ENCODE measurements at places on chromosomes 7 and 10.

DNA sequence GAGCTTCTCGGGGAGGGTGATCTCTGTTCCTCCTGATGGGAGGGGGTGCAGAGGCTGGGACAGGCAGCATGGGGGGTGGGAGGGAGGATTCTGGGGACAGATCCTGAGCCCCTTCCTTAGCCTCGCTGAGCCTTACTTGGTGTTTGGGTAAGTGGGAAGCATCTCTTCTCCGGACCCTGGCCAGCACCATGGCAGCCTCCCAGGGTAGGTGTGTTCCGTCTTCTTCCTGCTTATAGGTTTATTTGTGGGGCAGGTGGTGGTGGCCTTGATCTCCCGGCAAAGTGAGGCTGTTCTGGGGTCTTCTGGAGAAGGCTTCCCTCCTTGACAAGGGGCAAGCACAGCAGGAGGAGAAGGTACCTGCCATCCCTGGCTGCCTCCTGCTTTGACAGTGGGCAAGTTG lies 226.9 kb downstream of the GLRX3 start:
- DNase-seq, result no peak

DNA sequence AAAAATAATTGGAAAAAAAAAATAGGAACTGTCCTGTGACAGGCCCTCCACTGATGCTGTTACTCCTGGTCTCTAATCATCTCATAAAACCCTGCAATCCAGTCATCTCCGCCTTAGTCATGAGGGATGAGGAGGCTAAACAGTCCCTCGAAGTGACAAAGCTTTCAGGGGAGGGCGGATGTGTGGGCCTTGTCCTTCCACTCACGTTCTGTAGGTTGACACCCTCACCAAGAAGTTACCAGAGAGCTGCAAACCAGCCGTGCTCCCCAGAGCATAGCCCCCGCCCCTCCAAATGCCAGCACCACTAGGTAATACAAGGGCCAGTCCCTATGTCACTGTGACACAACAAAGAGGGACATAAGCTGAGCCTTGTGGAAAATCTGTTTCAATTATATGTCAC lies 11.9 kb downstream of the COBL start:
- DNase-seq, result no peak

DNA sequence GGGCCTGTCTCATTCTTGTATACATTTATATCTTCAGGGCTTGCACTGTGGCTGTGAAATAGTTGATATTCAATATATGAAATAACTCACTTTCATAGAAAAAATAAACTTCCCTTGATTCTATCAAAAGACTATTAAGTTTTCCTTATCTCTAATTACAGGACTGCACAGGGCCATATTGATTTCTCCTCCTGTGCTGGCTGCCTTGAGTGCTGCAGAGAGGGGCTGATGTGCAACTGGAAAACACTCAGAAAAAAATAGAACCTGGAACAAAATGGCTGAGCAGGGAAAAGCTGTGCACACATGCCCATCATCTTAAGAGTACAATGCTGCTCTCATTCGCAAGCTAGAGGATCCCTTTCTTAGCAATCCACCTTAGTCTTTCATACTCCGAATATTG lies 5.9 kb upstream of the HDAC9 start:
- DNase-seq, result no peak

DNA sequence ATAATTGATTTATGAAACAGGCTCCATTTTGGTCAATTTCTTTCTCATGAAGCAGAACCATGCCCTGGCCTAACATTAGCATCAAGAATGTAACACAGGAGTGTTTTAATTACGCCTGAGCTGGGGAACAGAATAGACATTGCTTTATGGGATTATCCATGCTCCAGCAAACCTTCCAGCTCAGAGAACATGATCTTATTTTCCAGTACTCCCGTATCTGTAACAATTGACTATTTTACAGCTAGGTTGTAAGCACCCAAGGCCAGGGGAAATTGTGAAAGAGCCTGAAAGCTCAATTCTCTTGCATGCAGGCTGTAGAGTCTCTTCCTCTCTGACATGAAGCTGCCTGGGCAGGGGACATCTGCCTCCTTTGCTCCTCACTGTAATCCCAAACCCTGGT lies 30.8 kb upstream of the CRYGN start:
- DNase-seq, result no peak

GRCh38 chr7:22339725-22340390 lies 17.1 kb downstream of the RAPGEF5 start:
- DNase-seq, result no peak

DNA sequence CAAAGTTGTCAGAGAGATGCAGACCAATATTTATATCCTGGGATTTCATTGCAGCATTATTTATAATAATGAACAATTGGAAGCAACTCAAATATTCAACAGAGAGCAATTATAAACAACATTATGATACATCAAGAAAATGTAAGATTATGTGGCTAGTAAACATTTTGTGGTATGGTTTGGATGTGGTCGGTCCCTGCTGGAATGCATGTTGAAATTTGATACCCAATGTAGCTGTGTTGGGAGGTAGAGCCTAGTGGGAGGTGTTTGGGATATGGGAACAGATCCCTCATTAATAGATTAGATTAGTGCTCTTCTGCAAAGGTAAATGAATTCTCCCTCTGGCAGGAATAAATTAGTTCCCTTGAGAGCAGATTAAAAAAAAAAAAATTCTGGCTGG lies 350.9 kb downstream of the ANKRD30A start:
- no peak for DNase-seq

DNA sequence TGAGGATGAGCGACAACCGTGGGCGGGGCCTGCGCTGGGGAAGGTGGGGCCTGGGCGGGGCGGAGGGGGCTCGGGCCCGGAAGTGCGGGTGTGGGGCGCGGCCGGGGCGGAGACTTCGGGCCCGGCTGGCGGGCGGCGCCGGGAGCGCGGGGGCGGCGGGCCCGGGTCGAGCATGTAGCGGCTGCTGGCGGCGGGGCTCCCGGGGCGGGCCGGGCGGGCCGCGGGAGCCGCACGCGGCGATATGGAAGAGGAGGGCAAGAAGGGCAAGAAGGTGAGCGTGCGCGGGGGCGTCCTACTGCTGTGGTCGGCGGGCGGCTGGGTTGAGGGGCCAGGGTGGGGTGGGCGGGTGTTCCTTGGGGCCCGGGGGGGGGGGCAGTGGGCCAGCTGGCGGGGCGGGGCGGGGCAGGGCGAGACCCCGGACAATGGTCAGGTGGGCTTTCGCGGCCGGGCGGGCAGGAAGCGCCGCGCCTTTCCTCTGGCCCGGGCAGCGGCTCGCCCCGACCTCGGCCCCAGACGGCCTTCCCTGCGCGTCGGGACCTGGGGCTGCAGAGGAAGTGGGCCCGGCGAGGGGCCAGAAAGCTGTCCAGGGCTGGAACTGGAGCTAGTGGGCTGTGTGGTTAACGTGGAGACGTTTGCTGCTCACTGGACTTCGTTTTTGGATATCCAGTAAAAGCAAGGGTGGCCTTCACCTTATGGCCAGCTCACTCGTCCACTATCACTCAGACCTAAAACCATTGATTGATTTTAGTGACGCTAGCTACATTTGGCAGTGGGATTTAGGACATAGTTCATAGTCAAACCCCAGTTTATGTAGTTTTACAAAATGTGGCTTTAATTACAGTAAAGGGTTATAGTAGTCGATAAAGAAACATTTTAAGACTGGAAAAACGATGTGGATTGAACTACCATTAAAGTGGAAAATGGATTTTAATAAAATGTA lies at the start of gene CCM2:
CCM2 (plus strand) TSS at position 109 of the 940 bp plus-strand sequence; CDS start at position 242, 133 bp downstream.
- no peak for DNase-seq

GRCh38 chr10:16902606-16903005 lies 85.4 kb upstream of the RSU1 start:
- DNase-seq, result no peak

DNA sequence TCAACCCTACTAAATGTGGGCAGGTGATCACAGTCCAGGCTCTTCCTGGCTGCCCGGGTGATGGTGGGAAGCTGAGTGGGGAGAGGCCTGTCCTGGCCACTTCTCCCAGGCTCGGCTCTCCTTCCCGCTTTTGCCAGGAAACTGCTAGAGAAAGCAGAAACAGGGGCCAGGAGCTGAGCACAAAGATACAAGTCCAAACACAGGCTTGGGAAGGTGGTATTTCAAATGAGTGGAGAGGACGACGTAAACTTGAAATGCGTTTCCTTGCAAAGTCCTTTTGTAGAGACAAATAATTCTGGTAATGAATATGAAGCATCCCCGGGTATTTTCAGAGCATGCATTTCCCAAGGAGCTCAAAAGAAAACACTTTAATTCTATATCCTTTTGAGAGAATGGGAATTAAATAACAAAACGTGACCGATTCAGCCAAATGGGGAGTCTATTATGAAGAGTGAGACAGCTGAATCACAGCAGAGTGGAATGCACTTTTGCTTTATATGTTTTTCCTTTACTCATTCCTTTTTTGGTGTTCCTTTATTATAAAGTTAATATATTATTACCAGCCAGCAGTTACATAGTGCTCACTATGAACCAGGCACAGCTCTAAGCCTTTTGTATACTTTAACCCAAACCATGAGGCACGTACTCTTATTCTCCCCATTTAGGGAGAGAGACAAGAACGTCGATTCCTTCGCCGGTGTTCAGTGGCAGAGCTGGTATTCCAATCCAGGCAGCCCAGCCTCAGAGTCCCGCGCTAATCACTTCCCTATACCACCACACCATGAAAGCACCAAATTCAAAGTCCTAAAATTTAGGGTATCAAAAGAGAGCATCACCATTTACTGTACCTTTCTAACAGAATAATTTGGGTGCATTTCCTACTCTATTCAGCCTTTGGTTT lies 218.2 kb upstream of the KLF14 start:
- DNase-seq, result no peak

DNA sequence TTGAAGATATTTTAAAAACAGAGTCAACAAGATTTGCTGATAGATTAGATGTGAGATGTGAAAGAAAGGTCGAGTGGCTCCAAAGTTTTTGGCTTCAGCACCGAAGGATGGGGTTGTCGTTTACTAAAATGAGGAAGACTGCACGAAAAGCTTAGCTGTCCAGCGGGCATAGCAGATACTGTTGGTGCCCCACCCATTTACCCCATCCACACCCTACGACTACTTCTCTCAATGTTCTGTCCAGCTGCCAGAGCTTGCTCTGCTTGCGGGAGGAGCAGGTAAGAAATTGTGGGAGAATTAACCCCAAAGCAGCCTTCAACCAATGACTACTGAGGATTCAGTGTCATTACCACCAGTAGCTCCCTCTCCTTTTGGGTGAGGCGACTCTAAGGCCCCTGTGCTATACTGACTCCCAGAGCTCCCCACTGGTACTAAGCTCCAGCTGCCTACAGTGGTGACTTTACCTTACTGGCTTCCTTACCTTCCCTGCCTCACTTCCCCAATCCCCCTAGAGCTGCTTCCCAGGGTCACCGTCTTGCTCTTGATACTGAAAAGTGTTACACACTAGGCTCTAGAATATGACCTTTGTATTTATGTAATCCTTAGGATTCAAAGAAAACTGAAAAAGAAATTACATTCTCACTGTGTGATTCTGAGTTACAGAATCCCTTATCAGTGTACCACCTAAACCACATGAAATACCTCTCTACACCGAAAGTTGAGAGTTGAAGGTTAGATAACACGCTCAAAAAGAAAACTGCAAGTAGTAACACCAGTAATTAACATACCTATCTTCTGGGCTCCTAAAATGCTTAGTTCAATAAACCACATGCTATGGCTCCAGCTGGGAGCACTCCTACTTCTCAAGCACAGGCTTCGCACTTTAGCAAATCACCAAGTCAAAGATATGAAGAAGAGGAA lies 22.3 kb downstream of the CACUL1 start:
- DNase-seq, result no peak

DNA sequence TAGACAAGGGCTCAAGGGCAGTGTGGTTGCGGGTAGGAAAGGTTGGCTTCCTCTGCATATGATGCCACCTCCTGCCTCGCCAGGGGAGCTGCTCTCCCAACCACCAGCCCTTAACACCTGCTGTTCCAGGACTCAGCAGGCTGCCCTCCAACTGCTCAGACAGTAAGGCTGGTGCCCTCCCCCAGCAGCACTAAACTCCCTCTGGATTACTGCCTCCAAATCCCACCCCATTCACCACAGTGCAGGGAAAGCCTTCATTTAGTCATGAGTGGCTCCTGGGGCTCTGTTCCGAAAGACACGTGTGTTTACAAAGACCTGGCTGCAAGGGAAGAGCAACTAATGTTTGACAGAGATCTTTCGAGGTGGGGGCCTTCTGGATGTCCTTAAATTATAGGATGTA lies 437.2 kb upstream of the MKI67 start:
- no peak for DNase-seq

DNA sequence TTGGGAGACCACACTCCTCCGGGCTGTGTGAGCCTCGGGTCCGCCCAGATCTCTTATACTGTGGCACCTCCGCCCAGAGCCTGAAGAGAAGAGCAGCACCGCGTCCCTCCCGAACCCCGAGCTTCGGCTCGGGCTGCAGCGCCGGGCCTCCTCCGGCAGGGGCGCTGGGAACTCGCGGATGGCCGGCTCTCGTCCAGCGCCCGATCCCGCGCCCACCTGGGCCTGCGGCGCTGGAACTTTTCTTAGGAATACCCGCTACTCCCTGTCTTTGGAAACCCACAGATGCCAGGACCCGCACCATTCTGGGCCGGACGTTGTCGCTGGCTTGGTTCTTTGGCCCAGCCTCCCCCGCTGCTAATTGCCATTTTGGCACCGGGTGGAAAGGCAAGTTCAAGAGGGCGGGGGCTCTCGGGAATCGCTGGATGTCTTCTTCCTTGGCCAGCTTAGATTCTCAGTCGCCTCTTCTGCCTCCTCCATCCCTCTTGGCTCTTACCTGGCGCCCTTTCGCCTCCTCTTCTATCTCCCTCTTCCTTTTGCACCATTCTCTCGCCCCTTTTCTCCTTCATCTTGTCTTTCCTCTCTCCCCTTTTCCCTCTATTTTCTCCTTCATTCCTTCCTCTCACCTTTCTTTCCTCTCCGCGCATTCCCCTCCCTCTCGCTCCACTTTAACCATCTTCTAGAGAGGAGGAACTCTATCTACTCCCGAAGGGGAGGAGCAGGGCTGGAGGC lies 2.1 kb upstream of the SORCS3 start:
- DNase-seq, result no peak

DNA sequence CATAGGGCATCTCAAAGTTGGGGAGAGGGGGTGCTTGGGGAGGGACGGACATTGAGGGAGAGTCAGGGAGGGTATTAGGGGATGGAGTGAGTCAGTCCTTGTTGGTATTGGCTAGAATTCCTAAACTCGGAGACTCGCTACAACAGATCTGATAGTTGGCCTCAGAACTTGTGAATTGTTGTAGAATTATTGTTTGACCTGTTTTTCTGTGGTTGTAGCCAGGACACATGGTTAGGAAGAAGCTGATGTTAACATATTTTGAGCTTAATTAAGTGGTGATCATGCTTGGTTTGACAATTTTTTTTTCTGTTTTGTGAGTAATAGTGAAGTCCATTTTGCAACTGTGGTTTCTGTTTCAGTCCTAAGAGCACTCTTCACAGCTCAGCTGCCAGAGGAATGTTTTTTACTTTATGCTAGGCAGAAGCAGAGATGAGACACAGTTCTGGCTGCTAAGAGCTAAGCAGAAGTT lies 1190.3 kb upstream of the C7orf33 start:
- no peak for DNase-seq

- no peak for DNase-seq
These were observed 411.6 kb downstream of the GFRA1 start for GRCh38 chr10:115861455-115861854.

- DNase-seq, result no peak
These were observed 97.6 kb downstream of the LYZL2 start for GRCh38 chr10:30531751-30532530.

DNA sequence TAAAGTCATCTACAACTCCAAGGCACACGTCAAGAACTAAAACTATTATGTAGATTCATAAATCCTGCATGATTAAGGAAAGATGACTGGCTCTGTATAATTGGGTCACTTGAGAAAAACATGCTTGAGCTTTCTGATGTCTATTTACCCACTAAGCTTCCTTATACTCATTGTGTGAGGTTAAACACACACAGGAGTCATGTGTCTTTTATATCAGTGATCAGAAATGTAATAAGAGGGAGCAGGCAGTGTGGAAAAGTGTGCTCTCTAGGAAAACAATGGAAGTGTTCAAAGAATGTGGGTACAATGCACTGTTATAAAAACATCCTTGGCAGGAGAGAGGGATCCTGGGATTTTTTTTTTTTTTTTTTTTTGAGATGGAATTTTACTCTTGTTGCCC lies 108.6 kb upstream of the ARID5B start:
- DNase-seq, result no peak

Measured in stimulated activated CD4-positive, alpha-beta T cell treated with anti-CD3 and anti-CD28 coated beads, Interleukin-12 subunit alpha, Interleukin-12 subunit beta, amount 100 ng/mL, for 24 hours (primary cell).